Testis (tissue), 5 donors: ENCODE measurements at places on chromosomes 7 and 10.

DNA sequence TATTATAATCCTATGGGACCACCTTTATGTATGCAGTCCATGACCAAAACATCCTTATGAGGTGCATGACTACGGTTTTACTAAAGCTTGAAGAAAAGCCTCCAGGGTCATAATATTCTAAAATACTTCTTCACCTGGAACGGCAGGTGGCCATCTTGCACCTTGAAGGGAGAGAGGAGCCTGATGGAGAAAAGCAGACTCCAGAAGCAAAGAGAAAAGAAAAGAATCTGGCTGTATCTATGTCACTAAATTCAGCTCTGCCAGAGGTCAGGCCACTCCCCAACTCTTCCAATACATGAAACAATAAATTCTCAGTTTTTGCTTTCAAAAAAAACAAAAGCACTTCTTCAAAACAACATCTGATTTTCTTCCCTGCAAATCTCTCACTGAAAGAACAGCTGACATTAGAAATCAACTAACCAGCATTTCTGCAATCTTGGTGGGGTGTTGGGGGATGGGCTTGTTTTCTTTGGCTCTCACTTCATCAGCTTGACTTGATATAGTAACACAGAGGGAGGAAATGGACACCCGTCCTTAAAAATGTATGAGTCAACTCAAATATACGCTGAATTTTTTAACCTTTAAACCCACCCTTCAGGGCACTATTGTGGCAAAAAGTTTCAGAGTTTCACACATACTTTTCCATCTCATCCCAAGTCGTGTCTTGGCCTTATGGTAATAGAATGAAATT is 21.7 kb downstream of the HIBADH start:
- DNase-seq = no peak

DNA sequence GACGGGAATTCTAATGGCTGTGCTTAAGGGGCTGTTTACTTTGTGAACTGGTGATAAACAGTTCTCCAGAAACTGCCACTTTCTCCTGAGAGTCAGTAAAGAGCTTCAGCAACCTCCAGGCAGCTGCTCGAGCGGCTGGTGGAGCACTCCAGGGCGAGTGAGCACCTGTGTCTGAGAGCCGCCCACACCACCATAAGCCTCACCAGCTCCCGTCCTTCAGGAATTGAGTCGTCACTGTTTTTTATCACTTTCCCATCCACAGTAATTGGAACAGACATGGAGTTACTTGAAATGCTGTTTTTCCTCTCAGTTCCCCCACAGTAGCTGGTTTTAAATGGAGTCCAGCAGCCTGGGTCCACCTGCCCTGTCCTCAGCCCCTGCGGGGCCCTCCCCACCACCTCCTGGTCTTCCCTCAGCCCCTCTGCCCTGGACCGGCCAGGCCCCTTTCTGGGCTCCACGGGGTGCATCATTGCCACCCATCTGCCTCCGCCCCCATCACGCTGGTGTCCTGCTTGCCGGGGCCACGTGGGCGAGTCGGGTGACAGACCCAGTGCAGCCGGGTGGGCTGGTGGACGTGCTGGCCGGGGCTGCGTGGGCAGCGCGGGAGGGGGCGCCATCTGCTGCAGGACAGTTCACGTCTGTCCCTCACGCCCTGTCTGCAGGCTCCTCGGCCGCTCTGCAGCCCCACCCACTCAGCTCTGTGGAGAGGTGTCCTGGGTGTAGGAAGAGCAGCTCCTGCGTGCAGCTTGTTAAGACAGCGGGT is 56.0 kb downstream of the NKX6-2 start:
- DNase-seq = no peak

DNA sequence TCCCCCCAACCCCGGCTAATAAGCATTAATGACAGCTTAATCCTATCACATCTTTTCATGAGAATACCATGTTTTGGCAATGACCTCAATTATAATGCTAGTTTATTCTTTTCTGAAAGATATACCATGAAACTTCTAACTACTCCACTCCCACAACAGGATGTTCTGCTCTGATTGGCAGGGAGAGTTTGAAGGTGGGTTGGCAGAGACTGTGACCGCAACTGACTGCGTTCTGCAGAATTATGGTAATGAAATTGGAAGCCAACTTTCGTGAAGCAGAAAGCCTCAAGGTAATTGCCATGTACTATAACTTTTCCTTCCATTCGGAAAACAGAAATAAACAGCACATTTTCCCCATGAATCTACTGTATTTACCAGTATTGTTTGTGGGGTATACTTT is 288.2 kb upstream of the SEMA3D start:
- DNase-seq = no peak

DNA sequence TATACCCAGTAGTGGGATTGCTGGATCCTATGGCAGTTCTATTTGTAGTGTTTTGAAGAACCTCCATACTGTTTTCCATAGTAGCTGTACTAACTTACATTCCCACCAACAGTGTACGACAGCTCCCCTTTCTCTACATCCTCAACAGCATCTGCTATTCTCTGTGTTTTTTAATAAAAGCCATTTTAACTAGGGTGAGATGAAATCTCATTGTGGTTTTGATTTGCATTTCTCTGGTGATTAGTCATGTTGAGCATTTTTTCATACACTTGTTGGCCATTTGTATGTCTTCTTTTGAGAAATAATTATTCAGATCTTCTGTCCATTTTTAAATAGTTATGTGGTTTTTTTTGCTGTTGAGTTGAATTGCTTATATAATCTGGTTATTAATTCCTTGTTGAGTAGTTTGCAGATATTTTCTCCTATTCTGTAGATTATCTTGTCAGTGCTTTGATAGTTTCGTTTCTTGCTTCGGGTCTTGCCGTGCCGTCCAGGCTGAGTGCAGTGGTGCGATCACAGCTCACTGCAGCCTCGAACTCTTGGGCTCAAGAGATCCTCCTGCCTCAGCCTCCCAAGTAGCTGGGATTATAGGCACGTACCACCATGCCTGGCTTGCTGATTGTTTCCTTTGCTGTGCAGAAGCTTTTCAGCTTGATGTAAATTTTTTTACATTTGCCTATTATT is 12.0 kb downstream of the MTG1 start:
- DNase-seq = no peak

- DNase-seq = no peak
Measured at GRCh38 chr10:132479024-132479602, 58.5 kb upstream of the INPP5A start.

- DNase-seq = no peak
Measured at GRCh38 chr7:70069977-70070376, 471.7 kb downstream of the AUTS2 start.

DNA sequence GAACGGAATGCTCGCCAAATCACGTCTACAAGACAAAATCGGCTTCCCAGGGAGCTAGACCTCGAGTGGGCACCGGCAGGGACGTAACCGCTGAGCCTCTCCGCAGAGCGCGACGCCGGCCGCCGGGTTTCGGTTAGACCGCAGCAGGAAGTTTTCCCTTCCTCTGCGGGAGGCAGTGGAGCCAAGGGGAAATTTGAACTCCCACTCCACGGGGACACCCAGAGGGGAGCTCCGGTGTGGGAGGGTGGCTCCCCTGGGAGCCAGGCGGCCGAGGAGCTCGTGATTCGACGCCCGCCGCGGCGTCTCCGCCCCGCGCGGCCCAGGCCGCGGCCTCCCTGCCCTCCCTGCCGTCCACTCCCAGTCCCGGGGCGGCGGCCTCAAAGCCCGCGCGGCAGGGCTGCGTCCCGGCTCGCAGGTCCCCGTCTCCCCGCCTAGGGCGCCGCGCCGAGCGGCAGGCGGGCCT is 426 bp downstream of the SYPL1 start:
- DNase-seq = peak; percentile 38

- DNase-seq = no peak
Measured at GRCh38 chr7:68078157-68078710, 1081.6 kb downstream of the TYW1 start.

DNA sequence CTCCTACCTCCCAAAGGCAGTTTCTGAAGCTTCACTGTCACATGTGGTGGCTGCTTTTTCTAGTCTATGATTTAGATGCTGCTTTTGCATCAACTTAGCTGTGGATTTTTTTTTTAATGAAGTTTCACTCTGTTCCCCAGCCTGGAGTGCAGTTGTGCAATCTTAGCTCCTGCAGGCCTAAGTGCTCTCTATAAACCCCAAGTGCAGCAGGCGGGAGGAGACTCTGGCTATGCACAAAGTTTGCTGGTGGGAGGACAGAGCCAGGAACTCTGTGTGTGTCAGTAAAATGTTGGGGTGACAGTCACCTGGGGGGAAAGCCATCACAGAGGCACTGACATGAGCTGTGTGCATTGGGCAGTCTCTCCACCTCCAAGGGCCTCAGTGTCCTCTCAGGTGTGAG is 138.8 kb upstream of the FAM20C start:
- no peak for DNase-seq

- DNase-seq = peak; percentile 71
Measured at GRCh38 chr10:18140149-18140956, at the start of gene CACNB2. Gene CACNB2, plus strand, starts transcription at chr10:18140424.

- DNase-seq = no peak
Measured at GRCh38 chr7:84399661-84400060, 205.1 kb upstream of the SEMA3A start.

DNA sequence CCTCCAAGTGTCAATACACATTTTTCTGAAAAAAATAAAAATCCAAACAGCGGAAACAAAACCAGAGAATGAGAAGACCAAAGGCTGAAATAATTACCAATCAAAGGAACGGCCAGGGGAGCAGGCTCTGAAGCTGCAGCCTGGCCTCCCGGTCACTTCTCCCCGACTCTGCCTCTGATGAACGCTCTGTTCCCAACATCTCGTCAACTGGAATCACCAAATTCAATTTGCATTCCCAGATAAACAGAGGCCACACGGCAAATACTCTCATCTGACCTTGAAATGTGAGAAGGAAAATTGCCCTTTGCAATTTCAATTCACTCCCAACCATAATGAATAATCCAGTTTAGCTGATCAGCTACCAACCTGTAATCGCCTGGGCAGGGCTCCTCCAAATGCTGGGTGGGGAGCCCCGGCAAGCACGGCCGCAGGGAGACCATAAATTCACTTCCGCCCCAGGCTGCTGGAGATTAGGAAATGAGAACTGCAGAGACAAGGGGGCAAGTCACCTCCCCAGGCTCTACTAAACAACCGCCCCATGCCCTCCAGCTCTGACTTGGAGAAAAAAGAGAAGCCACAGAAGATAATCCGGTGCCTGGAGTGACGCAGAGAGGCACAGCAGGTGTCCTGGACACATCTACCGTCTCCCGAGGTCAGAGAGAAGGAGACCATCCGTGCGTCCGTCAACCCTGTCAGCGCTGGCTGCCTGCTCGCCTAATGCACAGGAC is 153.2 kb downstream of the MAD1L1 start:
- DNase-seq = no peak

- DNase-seq = peak; percentile 83
Measured at GRCh38 chr7:142323706-142324105, 65.8 kb upstream of the PRSS58 start.

- no peak for DNase-seq
Measured at GRCh38 chr10:97356318-97356914, 21.9 kb upstream of the FRAT2 start.

- DNase-seq = no peak
Measured at GRCh38 chr10:128624656-128625530, 498.7 kb upstream of the MKI67 start.

- DNase-seq = no peak
Measured at GRCh38 chr10:102327002-102327401, 68.5 kb upstream of the NFKB2 start.

DNA sequence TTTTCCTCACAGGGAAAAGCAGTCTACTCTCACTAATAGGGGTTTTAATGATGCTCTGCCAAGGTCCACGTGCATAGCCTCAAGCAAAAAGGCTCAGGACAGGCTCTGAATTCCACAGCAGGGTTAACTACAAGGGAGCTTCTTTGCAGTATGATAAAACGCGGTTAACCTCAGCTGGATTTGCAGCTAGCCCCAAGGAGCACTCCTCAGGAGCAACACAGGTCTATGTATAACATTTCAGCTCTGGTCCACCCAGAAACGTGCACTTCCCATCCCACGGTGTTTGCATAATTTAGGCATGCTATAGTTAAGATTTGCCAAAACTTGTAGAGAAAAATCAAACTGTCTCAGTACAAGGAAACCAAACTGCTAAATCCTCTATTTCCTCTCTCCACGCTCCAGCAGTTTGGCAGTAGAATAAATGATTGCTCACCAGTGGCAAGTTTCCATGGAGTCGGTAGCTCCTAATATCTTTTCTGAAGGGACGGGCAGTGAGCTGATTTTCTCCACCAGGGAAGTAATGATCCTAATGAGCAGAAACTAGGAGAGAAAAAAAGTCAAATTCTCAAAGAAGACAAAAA is 13.1 kb upstream of the ASB4 start:
- DNase-seq = no peak

GRCh38 chr7:133023370-133024071 is 58.4 kb downstream of the CHCHD3 start:
- DNase-seq = no peak

DNA sequence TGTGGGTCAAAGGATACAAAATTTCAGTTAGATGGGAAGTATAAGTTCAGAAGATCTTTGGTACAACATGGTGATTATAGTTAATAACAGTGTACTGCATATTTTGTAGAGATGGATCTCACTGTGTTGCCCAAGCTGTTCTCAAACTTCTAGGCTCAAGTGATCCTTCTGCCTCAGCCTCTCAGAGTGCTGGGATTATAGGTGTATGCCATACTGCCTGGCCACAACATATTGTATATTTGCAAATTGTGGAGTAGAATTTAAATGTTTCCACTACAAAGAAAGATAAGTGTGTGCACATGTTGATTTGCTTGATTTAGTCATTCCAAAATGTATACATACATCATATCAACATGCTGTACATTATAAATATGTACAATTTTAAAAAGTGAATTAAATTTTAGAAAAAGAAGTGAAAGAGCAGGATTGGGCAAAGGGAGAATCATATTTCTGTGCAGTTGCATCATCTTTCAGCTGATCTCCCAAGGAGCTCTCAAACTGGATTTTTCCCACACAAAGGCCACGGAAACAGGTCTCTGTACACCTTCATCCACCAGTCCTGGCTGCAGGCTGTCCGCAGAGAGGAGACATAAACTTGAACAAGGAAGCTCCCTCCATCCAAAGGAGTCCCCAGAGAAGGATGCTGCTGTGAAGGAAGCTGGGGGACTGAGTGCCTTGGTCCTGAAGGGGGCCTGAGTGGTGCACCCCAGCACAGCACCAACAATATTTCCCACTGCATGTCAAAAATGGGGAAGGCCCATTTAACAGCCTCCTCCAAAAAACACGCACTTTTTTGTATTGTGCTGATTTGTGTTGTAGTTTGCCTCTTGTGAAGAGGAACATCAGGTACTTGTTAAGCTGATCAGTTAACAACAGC is 217.1 kb upstream of the GHITM start:
- no peak for DNase-seq

DNA sequence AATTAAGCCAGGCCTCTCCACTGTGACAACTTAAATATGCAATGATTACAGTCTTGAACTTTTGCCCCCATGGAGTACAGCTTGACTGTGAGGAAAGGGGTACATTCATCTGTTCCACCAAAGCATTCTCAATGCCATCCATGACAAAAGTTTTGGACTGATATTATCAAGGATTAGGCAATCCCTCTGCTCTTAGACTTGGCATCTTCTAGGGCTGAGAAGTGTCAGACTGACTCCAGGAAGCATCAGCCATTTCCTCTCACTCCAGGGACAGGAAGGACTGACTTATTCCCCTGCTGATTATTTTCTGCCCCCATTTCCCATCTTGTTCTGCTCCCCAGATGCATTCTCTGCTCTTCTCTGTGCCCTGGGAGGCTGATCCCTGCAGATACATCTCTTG is 69.7 kb downstream of the ZNF365 start:
- DNase-seq = no peak

- no peak for DNase-seq
Measured at GRCh38 chr7:143369678-143370651, 7.5 kb upstream of the FAM131B start.

GRCh38 chr7:31253532-31253931 is 87.0 kb downstream of the NEUROD6 start:
- DNase-seq = no peak

- DNase-seq = no peak
Measured at GRCh38 chr10:73989594-73990150, 8.2 kb upstream of the VCL start.

- no peak for DNase-seq
Measured at GRCh38 chr7:3504384-3504783, 203.3 kb downstream of the SDK1 start.
